ENCODE measurements at places on chromosomes 13 and 19.

DNA sequence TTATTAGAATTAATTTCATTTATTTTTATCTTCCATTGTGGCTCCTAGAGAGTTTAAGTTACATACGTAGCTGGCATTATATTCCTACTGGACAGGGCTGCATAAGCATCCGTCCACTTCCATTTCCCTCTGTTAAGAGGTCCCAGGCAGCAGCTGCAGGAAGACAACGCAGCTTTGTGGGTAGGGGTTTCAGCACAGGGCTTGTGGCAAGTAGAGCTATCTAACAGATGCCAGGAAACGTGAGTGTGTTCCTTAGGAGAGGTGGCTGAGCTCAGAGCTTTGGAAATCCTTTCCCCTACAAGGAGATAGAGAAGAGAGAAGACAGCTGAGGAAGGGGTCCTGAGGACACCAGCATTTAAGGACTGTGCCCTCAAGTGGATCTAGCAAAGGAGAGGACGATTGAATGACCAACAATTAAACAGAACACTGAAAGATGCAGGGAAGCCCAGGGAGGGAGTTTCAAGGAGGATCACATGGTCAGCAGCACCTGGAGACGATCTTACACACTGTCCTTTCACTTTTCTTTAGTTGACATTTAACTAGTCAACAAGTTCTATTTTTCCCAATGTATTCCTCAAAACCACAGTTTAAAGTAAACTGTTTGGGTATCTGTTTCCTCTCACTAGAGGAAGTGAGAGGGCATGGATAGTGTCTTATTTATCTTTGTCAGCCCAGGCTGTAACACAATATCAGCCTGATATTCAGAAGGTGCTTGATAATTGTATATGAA, 2.3 kb upstream of the N4BP2L1 start:
- no peak for DNase-seq

- DNase-seq, result no peak
Observed at GRCh38 chr19:5943045-5943444, 29.0 kb downstream of the CAPS start.

DNA sequence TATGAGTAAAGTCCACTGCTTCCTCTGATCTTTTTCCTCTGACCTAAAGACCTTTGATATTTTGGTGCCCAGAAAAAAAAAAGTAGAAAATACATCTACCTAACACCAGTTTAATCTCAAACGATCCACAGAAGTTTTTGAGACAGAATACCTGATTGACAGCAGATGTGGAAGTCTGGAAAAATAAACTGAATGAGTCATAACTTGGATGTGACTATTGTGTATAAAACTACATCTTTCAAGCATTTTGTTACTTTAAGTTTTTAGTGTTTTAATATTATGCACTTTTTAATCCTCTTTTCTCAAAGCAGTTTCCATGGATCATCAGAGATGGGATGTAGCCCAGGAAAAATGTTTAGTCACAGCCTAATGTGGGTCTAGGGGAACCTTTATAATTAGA, 216.1 kb downstream of the SLITRK1 start:
- no peak for DNase-seq

DNA sequence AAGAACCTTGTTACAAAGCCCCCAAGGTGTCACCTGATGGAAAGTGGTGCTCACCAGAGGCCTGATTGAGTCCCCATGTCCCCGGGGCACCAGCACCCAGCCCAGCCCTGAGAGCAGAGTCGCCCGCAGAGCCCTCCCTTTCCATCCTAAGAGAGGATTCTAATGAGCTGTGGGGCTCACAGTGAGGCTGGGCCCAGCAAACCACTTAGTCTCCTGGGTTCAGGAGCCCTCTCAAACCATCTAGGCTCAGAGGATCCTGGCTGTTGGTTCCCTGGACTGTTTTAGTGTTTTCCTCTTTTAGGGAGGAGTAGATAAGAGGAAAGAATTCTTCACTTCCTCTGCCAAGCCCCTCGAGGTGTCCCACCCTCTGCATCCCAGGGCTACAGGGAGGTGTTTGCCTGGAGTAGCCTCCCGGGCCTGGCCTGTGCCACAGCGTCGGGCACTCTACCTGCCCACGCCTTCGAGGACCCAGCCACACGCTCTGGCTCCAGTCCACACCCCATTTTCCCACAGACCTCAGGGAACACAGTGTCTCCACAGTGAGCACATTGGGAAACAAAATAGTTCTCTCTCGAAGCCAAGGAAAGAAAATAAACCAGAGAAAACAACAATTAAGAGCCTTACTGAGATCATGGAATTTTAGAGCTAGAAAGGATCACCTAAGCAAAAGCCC, 34.4 kb downstream of the DHRS12 start:
- DNase-seq, result no peak

DNA sequence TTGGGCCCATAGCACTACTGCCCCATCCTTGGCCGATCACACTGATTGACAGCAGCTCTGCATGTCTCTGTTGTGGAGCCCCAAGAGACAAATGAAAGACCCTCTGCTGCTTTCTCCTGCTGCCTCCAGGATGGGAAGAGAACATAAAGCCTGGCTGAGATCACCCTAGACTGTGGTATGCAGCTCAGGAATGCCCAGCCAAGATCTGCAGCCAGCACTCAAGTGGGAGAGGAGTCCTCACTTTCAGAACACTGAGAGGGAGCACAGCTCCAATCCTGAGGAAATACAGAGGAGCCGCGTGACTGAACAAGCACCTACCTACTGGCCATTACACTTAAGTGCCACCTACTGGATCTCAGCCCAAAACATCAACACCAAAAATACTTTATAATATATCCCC, 203.0 kb downstream of the POSTN start:
- no peak for DNase-seq

Data from occipital lobe (tissue), 3 donors.